ENCODE measurements at places on chromosomes 4 and X.
A peak's percentile ranks its signal among the peaks of the same experiment; 100 is the strongest.

GRCh38 chrX:120125444-120125843, 9.7 kb upstream of the RHOXF1 start:
- DNase-seq, result no peak

DNA sequence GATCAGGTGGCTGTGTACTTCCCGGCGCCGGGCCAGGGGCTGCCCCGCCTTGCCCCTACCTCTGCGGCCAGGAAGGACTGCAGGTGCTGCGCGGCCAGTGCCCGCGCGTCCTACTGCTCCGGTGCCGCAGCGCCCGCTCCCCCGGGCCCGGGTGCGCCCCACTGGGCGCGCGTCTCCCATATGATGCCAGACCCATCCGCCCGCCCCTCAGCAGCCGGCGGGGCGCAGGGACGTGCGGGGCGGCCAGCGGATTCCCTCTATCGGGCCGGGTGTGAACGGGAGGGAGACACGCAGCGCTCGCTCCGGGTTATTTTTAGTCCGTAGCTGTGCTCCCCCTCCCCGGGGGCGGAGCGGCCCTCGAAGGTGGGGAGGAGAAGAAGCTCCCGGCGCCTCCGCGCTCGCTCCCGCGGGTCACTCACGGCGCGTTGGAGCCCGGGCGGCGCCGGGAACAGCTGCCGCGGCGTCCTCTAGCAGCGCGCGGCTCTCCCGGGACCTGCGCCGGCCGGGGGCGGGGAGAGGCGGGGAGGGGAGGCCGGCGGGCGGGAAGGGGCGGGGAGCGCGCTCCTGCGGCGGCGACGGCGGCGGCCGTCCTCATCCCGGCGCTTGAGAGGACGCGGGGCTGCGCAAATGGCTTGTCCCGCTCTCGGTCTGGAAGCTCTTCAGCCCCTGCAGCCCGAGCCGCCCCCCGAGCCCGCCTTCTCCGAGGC, 103.6 kb downstream of the UCHL1 start:
- peak; percentile 61 for DNase-seq

DNA sequence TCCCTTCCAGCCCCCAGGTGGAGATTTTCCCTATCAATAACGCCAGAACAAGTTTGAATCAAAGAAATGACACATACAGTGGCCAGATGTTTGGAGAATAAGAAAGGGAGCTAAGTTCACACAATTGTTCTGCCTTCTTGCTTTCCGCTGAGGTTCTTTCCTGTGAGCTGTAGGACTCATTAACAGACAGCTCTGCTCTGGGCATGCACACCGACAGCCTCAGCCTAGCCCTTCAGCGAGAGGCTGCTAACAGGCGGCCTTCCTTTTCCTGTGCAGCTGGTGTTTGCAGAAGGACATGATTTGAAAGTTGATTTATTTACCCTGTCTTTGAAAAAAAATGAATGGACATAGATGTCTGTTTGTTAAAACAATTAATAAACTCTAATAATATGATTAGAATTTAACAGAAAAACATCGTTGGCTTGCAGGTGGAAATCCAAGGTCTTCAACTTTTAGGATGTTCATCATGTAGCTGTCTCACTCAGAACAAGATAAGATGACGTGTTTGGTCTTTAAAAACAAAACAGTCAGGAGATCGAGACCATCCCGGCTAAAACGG, 183.3 kb downstream of the KDR start:
- DNase-seq, result no peak

GRCh38 chr4:108834166-108834834, 71.4 kb upstream of the ETNPPL start:
- DNase-seq, result no peak

- DNase-seq, result no peak
Measured at GRCh38 chr4:7829652-7830580, 109.7 kb downstream of the AFAP1 start.

- DNase-seq, result no peak
Measured at GRCh38 chr4:101265816-101266172, 81.5 kb downstream of the PPP3CA start.

DNA sequence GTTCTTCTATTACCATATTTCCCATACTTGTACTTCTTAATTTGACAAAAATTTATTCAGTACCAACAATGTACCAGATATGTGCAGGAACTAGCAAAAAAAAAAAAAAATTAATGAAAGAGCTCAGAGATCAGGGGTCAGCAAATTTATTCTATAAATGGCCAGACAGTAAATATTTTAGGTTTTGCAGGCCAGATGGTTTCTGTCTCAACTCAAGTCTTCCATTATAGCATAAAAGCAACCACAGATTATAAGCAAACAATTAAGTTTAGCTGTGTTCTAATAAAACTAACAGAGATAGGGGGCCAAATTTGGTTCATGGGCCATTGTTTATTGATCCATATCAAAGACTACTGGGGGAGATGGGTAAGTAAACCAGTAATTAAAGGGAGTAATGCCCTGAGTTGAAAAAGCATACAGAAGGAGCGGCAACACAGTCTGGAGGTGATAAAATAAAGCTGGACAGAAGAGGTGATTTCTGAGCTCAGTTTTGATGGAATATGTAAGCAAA, 19.3 kb downstream of the NEK1 start:
- no peak for DNase-seq

GRCh38 chrX:150841456-150842197, 56.8 kb downstream of the CD99L2 start:
- DNase-seq, result no peak

- DNase-seq, result no peak
Measured at GRCh38 chr4:184122631-184123408, 94.9 kb downstream of the ENPP6 start.

GRCh38 chr4:152784490-152785350, 5.0 kb downstream of the ARFIP1 start:
- DNase-seq, result no peak

DNA sequence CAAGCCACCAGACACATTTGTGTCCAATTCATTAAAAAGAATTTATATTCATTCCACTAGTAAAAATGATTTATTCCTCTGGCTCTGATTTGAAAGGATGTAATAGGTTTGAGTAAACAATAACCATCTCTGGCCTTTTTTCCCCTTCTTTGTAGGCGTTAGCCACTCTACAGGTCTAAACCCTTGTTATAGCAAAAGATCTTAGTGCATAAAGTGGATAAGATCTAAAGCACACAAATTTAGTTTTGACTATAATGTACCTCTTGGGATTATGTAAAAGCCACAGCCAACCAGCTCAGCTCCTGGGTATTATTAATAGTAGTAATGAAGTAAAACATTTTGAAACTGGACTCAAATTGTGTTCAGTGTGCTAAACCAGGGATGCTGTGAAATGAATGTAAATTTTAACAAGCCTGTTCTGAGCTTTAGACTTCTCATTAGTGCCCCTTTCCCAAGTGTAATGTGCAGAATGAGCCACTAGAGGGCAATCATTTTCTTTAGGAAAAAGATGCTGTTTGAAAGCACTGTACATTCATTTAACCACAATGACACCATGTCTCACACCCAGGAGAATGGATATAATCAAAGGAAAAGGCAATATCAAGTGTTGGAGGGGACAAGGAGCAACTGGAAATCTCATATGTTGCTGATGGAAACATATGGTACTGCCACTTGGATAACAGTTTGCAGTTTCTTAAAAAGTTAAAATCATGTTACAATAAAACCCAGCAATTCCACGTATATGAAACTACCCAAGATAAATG, 69.7 kb downstream of the KLHL8 start:
- DNase-seq, result peak; percentile 22

DNA sequence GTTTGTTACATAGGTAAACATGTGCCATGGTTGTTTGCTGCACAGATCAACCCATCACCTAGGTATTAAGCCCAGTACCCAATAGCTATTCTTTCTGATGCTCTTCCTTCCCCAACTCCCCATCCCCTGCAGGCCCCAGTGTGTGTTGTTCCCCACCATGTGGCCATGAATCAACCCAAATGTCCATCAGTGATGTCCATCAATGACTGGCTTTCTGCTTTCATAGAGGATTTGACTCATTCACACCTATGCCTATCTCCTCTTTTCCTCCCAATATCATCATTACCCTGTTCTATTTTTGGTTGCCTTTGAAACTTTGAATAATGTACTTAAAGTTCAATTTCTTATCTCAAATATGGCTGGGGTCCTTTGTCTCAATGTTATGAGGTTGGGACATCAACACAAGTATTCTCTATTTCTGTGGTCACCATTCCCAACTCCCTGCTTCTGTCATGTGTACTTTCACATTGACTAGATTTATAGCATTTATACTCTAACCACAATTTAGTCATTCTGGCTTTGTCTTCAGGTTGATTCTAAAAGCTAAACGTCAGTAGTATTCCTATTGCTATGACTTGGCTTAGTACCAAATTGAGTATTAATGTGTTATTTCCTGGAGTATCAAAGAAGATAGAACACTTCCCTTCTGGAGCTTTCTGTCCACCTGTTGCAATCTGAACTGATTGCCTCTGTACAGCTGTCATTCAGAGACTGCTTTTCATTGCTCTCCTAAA, 107.2 kb downstream of the TAB3 start:
- DNase-seq, result no peak

DNA sequence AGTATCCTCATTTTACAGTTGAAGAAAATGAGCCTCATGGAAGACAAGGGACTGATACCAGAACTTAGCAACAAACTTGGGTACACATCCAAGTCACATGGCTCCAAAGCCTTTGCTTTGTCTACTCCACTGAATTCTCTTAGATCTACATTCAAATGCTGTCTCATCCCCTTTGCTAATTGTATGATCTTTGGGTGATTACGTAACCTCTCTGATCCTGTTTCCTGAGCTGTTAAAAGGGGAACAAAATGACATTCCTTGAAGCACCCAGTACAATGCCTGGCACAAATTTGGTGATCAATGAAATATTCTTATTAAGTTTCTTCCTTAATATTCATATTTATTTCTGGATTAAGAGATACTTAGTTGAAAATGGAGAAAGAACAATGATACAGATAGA, 5.9 kb upstream of the HPGD start:
- DNase-seq, result no peak

DNA sequence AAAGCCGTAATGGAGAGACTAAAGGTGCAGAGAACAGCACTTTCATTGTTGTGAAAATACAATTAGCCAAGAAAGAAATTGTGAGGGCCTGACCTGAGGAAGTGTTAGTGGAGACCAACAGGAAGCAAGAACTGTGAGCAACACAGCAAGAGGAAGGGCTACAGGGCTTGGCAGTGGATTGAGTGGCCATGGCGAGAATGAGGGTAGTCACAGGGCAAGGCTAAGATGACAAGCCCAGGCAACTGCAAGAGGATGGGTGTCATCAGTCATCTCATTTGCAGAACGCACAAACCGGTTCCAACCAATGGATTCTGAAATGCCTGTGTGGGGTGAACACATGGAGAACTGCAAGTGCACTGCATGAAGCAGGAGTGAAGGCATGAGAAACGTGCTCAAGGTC, 3.6 kb downstream of the SLC10A6 start:
- no peak for DNase-seq

- DNase-seq, result no peak
Measured at GRCh38 chr4:161005746-161006145, 1158.1 kb downstream of the FSTL5 start.

GRCh38 chrX:38754818-38755718, 46.2 kb upstream of the MID1IP1 start:
- DNase-seq, result no peak

- no peak for DNase-seq
Measured at GRCh38 chr4:5952286-5952974, 59.5 kb upstream of the CRMP1 start.

DNA sequence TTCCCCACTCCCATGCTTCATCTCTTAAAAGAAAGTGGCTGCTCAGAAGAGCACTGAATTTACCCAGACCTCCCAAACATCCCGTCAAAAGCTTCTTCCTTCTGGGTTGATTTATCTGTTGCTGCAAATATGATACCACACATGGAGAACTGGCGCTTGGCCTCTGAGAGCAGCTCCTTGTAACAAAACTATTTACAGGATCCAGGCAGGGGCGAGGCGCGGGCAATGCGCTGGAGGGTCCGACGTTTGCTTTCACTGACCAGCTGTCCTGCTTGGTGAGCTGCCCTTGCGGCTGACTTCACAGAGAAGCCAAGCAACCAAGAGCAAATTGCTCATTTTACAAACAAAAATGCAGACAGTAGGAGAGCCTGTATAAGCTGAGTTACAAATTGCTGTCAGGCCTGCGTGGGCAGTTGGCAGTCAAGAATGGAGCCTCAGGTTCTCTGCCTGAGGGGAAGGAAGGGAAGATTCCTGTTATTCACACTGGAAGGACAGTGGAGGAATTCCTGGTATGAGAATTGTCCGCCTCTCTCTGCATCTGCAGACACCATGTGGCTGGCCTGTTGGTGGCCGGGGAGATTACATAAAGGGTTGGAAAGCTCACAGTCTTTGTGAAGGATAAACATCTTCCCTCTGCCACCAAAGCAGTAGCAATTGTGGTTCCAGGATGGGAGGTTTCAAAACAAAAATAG, 192.2 kb upstream of the LEF1 start:
- no peak for DNase-seq

- DNase-seq, result peak; percentile 70
Measured at GRCh38 chr4:7960790-7961655, 21.4 kb upstream of the AFAP1 start.

- no peak for DNase-seq
Measured at GRCh38 chrX:47068214-47068613, 10.0 kb upstream of the RGN start.

- DNase-seq, result no peak
Measured at GRCh38 chrX:40199704-40200103, 101.9 kb upstream of the BCOR start.

GRCh38 chrX:13188731-13189309, 131.0 kb downstream of the ATXN3L start:
- no peak for DNase-seq

- DNase-seq, result no peak
Measured at GRCh38 chr4:180234730-180235129, 2008.5 kb upstream of the TENM3 start.

DNA sequence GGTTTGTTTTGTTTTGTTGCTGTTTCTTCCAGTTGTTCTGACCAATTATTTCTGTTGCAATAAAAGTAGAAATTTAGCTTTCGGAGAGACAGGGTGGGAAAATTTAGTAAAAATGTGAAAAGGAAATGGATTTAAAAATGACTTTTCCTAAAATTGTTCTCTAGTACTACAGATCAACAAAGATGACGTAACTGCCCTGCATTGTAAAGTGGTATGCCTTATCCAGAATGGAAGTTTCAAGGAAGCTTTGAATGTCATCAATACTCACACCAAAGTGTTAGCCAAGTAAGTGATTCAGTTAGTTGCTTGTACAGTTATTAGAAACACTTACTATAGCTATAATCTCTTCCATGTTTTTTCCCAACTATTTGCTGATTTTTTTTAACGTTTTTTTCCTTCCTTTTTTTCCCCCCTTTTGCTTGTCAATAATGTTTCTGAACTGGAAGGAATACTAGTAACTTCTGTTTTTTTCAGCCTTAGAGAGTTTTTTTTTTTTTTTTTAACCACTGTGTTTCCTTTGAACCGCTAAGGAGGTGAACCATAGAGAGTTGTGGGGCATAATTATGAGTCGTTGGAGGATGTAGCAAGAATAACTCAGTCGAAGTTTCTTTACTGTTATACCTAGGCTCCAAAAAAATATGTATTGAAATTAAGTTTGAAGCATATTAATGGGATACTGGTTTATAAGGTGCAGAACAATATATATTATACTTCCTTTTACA, 2.2 kb downstream of the SRP72 start:
- DNase-seq, result no peak

GRCh38 chr4:1187182-1187581, 14.8 kb upstream of the SPON2 start:
- DNase-seq, result no peak

Measured in left colon (tissue), 2 donors.